ENCODE measurements at places on chromosomes 11 and 22.

GRCh38 chr11:128491195-128491936, 96.0 kb downstream of the ETS1 start:
- no peak for DNase-seq

GRCh38 chr22:50524676-50525103, 708 bp downstream of the SCO2 start:
- DNase-seq: no peak

DNA sequence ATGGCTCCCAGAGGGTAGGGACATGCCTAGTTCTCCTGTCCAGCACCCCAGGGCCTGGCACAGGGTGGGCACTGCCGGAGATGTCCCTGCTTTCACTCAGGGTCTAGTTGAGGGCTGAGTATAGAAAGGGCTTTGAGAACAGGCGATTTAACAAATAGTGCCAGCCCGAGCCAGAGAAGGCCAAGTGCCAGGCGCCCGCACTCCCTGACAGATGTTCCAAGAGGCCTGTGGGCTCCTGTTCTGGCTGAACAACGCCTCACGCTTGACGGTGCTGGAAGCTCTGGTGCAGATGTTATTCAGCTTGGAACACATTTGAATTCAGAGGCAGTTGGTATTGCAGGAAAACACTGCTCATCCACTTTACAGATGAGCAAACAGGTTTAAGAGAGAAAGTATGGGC, 46.5 kb downstream of the NFAM1 start:
- DNase-seq: no peak

- no peak for DNase-seq
Observed at GRCh38 chr11:106761745-106762144, 256.5 kb downstream of the GUCY1A2 start.

DNA sequence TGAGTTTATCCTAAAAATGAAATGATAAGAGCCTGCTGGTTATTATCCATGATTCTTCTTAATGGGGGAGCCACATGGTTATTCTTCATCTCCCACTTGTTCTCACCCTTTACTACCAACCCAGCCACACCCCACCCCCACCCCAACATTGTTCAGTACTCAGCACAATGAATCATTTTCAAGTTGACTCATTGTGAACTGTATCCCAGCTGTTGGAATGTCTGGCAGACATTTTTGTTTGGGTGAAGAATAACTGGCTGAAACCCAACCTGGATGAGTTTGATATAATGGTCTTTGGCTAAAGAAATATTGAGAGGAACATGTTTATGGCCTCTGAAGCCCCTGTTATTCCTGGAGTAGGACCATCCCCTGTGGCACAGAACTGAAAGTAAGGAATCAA, 136.2 kb downstream of the ELP4 start:
- no peak for DNase-seq

DNA sequence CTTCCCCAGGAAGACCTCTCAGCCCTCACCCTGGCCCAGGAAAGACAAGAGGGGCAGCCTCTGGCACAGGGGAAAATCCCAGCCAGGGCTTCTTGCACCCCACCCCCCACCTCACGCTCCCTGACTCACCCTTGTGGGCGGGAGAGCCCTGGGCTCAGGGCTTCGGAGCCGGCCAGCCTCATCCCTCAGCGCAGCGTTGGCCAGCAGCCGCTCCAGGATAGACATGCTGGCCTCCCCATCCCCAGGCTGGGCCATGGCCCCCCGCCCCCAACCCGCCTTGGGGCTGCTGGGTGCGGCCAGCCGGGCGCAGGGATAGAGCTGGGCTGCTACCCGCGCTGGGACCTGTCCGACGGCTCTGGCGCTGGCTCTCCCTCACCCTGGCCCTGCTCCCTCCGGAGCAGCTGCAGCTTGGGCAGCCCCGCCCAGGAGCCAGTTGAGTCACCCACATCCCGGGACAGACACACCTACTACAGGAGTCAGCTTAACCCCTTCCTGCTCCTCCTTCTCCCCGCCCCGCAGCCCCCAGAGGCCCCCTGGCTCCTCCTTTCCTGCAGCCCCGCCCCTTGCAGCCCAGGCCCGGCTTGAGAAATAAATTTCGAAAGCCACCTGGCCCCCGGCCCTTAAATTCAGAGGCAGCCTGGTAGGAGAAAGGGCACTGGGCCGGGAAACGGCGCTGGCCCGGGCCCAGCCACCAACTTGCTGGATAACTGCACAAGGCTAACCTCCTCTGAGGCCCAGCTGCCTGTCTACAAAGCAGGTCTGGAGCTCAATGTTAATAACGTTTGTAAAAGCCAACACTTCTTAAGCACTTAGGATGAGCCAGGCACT, 13.4 kb downstream of the TNKS1BP1 start:
- DNase-seq: peak; percentile 45

GRCh38 chr22:37662039-37662438, 3.5 kb downstream of the PDXP start:
- no peak for DNase-seq

DNA sequence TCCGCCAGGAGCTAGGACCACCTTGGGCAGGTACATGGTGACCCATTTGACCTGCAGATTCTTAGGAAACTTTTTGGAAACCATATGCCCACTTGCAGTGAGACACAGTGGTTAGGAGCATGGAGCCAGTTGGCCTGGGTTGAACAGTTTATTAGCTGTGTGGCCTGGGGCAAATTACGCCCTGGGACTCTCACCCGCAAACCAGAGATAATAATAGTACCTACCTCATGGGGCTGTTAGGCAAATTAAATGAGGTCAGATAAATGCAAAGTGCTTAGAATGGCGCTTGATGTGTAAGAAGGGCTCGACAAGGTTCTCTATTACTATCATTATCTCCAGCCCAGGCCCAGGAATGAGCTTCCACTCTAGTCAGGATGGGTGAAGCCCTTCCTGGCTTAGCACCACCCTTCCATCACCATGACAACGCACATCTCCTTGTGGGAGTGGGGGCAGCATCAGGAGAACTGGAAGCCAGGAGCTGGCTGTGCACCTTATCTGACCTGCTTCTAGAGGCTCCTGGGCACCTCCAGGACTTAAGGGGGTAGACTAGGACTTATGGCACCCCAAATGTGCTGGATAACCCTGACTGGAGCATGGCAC, 5.1 kb downstream of the SYT12 start:
- no peak for DNase-seq

DNA sequence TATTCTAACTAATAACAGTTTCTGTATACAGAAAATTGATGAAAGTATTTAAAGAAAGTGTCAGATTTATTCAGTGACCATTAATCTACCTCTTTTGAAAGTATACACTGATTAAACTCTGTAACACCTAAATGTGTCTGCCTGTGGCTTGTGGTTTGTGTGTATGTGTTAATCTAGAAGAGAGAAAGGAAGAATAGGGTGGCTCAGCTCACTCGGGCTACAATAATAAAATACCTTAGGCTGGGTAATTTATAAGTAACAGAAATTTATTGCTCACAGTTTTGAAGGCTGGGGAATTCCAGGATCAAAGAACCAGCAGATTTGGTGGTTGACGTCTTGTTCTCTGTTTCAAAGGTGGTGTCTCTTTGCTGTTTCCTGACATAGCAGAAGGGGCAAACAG, 13.6 kb upstream of the OR5AS1 start:
- no peak for DNase-seq

DNA sequence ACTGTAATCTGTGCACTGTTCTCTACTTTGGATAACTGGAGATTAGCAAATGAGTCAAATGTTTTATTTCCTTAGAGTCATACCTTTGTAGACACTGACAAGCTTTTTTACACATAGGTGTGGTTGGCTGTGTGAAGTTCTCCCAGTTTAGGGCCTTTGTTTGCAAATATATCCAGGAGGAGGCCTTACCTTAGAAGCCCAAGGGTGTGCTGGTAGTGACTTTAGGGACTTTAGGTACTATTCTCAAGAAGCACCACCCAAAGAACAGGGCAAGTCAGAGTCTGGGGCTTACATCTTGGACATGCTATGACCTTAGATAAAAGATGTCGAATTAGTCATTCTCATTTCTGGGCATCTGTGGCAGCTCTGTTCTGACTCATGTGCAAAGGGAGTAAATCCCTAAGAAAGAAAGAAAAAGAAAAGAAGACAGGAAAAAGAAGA, 4.8 kb upstream of the FAR1 start:
- DNase-seq: no peak

DNA sequence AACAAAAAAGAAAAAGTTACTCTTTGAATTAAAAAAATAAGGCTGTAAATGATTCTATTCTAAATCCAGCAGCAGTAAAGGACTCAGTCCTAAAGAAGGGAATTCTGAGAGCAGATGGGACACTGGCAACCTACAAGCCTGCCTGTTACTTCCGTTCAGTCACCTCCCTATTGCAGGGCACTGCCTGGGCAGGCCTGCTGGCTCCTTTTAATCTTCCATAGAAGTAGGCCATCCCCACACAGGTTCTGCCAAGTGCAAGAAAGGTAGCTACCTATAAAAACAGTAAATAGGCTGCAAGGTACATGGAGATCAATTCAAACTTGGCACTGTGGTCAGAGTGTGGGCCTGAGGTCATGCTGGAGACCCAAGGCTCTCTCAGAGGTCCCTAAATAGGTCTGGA, 136.4 kb downstream of the TRIM44 start:
- DNase-seq: no peak

- no peak for DNase-seq
Observed at GRCh38 chr11:71183878-71184277, 68.5 kb downstream of the SHANK2 start.

- no peak for DNase-seq
Observed at GRCh38 chr11:4466131-4466870, 16.1 kb upstream of the OR52K1 start.

- peak; percentile 60 for DNase-seq
Observed at GRCh38 chr11:96464700-96465307, 75.0 kb downstream of the JRKL start.

GRCh38 chr11:36273110-36273509, 16.1 kb downstream of the COMMD9 start:
- DNase-seq: no peak

DNA sequence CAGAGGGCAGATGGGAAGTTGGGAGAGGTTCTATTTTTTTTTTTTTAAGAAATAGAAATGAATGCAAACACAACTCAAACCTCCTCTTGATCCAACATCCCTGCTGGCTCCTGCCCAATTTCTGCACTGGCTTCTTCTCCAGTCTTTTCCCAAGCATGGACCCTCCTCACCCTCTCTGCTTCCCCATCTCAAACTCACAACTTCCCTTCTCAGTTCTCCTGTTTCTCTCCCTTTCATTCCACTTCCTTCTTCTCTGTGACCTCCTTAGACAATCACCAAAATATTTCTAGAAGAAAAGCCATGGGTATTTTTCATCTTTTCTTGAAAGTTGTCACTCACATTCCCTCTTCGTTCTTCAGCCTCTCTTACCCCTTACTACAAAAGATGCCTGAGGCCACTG, 85.2 kb upstream of the VPREB1 start:
- DNase-seq: no peak

- DNase-seq: no peak
Observed at GRCh38 chr11:108571001-108571400, 22.6 kb downstream of the EXPH5 start.

DNA sequence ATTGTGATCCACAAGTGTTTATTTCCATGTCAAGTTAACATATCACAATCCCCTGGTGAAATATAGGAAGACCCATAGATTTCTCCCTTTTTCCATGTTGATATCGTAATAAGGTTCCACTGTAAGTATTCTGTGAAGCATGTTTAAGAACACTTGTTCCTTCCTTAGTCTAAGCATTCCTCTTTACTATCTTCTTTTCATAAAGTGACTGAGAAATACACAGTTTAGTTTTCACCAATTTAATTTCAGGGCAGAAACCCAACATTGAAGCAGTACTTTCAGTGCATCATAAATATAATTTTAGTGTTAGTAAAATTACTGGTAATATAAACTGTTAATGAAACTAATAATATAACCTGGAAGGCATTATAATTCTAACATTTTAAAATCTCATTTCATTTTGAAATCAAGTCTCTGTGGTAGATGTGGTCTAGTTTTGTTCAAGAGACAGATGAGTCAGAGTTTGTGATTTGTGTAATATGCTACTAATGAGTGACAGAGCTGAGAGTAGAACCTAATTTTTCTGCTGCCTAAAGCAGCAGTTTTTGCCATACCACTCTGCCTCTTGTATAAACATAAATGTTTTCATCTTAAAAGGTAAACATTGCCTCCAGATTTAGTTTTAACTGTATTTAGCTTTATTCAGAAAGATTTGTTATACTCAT, 79.4 kb downstream of the ATM start:
- DNase-seq: no peak

DNA sequence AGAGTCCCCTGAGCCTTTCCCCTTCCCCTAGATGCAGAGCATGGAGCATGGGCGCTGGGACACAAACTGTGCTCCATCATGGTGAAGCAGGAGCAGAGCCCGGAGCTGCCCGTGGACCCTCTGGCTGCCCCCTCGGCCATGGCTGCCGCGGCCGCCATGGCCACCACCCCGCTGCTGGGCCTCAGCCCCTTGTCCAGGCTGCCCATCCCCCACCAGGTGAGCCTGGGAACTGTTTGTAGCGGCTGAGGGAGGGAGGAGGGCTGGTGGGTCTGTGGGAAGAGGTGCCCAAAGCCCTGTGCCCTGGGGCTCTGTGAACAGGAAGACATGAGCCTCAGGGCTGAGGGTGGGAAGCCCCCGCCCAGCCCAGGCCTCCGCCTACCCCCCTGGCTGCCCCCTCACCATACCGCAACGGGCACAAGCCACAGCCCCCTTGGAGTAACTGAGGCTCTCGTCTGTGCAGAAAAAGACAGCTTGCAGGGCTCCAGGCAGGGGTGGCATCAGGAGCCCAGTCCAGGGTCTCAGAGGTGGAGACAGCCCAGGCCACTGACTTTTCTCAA, 30.4 kb downstream of the CREB3L1 start:
- no peak for DNase-seq

DNA sequence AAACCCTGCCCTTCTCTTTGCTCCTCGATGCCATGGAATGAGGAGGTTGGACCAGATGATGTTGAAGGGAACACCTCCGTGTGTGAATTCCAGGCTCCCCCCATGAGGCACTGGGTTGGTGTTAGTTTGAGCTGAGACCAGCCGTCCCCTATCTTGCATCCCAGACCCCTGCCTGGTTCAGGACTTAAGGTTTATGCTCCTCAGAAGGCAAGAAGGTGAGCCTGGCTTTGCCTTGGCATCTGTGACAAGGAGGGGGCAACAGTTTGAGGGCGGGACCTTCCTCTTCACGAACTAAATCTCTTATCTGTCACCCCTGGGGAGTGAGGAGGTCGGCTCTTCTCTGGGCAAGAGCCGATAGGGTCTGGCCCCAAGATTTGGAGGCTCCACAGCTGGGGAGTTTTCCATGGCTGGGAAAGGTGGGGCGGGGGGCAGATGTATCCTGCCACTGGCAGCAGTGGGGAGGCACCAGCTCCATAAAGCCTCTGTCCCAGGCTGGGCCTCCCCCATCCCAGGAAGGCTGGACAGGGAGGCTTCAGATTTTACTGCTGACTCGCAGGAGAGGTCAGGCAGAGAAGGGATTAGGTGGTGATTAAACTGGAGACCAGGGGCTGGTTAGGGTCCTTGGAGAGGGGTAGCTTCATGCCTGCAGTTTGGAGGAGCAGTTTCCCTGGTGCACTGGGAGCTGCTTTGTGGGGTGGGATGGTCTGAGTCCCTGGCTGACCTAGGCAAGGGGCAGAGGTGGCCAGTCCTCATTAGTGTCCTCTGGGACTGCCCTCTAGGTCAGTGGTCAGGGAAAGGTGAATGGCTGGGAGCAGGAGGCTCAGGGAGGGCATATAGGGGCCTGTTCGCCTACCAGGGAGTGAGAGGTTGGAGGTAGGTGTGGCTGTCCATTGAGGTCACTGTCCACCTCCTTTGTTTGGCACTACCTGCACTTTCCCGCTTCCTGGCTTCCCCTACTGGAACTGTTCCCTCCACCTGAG, 1.1 kb downstream of the SEC14L2 start:
- DNase-seq: no peak

GRCh38 chr11:27497284-27497866, 9.2 kb downstream of the LIN7C start:
- peak; percentile 28 for DNase-seq

- peak; percentile 55 for DNase-seq
Observed at GRCh38 chr22:43110927-43111623, 525 bp downstream of the BIK start.

- DNase-seq: no peak
Observed at GRCh38 chr11:64025205-64025604, 10.5 kb upstream of the FLRT1 start.

Data from CD4-positive, alpha-beta T cell treated with Interleukin-17A for 1 hour (primary cell).